Activated T-helper 1 cell treated with Interleukin-2 at 50 U/mL for 16 hours (primary cell): ENCODE measurements at places on chromosomes 16 and 17.
A peak's percentile ranks its signal among the peaks of the same experiment; 100 is the strongest.

DNA sequence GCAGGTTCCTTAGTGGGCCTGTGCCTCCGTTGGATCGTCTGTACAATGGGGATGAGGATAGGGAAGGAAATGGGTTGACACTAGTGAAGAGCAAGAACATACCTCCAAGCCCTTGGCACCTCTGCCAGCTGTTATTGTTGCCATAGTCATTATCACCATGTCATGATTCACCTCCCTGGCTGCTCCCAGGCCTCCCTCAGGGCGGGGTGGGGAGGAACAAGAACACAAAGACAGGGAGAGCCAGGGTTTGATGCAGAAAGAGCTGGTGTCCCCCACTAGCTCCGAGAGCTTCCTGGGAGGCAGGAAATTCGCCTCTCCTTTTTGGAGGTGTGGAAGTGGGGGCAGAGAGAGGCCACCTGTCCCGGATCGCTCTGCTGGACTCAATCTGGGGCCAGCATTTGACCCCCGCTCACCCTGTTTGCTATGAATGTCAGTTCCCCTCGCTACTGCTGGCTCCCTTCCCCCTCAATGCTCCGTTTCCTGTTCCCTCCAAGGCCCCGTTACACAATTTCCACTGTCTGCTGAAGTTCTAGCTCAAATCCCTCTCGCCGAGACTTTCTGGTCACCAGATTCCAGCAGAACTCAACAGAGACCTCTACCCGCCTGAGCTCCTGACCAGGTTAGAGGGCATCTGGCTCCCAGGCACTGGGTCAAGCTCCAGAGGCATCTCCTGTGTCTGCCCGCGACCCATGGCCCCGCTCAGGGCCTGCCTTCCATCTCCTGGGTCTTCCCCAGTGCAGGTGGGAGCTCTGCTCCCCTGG, 9.1 kb downstream of the TIMP2 start:
- no peak for DNase-seq

DNA sequence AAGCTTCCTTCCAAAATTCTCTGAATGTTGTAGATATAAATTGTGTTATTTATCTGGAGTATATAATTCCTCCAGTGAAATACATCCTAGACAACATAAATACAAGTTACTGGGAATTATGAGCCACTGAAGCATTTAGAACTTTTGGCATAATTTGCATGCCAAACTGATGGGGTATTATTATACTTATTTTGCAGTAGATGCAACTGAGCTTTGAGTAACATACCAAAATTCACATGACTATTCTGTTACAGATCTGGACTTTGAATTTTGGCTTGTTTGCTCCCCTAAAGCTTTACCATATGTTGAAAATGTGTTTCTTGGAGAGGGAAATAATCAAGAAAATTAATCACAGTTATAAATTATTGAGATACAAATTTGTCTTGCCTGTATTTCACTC, 372.5 kb downstream of the CDH11 start:
- DNase-seq = no peak

- DNase-seq = no peak
These were observed 5.7 kb downstream of the LLGL1 start for GRCh38 chr17:18231164-18231563.

DNA sequence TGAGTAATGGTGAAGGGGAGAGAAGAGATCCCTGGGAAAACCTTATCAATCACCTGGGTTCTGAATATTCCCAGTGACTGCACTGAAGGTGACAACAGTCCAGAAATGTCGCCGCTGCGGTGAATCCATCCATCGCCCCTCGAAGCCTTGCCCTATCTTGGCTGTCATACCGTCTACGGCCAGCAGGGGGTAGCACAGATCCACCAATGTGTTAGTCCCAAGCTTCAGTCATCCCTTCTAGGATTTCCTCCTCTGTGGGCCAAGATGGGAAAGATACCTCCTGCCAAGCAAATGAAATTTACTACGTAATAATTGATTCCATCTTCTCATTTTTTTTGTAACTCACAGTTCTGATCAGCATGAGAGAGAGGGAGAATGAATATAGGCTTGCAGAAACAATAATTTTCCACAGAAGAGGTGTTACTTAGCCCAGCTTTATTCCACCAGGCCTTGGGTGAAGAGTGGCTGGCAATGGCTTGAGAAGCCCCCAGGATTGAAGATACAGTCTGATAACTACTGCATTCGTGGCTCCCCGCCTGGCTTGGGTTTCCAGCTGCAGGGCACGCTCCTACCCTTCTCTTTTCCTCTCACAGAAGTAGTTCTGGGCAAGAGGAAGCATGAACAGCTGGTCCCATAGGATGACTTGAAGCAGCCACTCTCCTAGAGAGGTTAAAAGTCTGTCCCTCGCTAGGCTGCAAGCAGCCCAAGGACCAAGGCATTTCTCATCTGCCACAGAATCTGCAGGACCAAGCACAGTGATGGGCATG, 2.6 kb upstream of the FMNL1 start:
- DNase-seq = peak; percentile 71

DNA sequence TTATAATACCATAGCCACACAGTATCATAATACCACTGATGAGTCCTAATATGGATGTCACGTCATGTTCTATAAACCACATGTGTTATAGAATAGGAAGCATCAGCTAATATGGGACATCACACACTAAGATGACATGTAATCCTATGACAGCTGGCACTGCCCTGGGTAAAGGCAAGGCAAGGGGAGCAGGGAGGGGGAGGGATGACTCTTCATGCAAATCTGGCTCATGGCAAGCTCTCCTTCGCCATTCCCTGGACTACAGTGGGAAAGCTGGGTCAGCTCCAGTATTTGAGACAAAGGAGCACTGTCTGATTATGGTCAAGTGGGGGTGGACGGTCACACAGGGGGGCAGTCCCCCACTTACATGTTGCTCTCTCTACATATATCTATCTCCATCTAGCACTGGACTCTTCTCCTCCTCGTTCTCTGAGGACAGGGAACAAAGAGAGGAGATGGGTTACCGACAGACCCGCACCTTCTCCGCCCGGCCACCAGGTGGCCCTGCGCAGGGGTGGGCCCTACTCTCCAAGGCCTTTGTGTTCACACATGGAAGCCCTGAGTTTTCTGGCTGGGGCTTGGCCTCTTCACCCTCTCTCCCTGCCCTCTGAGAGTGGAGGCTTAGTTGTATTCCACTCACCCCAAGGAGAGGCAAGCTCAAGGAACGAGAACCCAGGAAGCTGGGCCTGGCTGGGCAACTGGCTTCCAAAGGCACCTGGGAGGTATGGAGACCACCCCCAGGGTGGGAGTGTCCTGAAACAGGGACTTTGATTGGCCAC, 23.4 kb upstream of the MPO start:
- peak; percentile 38 for DNase-seq

DNA sequence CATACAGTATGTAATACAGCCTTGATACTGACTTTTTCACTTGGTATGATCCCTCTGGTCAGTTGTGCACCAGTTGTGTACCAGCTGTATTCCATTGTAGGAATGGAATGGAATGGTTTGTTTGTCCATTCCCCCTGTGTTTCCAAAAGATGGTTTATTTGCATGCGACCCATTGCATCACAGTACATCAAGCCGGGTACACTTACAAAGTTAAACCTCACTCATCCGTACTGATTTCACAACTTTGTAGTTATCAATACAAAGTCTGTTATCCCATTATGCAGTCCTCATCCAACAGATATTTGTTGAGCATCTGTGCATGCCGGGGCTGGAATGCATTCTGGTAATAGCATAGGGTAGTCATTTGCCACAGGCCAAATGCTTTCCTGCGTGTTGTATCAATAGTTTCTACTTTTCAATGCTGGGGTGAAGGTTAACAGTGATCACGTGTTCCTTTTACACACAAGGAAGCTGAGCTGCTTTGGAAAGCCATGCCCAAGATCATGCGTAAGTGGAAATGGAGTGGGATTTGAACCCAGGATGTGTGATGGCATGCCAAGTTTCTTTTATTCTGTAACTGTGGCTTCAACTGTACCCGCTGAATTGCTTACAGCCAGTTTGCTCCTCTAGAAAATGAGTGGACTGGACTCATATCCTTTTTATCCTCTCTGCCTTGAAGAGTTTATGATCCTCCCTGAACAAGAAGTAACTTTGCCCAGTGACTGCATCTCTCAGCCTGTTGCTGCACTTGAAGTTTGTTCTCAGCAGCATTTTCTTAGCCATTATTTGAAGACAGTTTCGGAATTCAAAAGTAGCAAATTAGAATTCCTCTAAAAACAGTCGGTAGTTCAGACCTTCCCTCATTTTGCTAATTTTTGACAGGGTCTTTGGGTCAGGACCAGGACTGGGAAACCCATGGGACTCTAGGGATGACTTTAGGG, 228.5 kb downstream of the CCDC182 start:
- no peak for DNase-seq

DNA sequence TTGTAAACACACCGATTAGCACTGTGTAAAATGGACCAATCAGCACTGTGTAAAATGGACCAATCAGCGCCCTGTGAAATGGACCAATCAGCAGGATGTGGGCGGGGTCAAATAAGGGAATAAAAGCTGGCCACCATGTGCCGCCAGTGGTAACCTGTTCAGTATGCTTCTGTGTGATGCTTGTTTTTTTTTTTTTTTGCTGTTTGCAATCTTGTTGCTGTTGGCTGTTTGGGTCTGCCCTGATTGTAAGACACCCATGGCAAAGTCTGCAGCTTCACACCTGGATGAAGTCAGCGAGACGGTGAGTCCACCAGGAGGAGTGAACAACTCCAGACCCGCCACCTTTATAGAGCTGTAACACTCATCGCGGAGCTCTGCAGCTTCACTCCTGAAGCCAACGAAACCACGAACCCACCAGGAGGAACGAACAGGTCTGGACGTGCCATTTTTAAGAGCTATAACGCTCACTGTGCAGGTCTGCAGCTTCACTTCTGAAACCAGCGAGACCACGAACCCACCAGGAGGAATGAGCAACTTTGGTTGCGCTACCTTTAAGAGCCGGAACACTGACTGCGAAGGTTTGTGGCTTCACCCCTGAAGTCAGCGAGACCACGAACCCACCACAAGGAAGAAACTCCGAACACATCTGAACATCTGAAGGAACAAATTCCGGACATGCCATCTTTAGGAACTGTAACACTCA, 85.0 kb upstream of the MED9 start:
- DNase-seq = peak; percentile 21

- DNase-seq = no peak
These were observed 80.0 kb downstream of the CCDC182 start for GRCh38 chr17:57665128-57665527.

DNA sequence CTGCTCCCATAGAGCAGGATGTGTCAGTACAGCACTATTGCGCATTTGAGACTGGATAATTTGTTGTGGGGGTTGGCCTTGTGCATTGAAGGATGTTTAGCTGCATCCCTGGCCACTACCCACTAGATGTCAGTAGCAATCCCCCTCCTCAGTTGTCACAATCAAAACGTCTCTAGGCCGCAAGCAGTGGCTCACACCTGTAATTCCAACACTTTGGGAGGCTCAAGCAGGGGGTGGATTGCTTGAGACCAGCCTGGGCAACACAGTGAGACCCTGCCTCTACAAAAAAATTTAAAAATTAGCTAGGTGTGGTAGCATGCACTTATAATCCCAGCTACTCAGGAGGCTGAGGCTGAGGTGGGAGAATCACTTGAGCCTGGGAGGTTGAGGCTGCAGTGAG, 48.4 kb downstream of the CENPV start:
- DNase-seq = no peak

GRCh38 chr16:60073376-60073775, 1339.3 kb upstream of the GOT2 start:
- DNase-seq = no peak

GRCh38 chr17:82449883-82450356, 632 bp downstream of the CYBC1 start:
- no peak for DNase-seq

DNA sequence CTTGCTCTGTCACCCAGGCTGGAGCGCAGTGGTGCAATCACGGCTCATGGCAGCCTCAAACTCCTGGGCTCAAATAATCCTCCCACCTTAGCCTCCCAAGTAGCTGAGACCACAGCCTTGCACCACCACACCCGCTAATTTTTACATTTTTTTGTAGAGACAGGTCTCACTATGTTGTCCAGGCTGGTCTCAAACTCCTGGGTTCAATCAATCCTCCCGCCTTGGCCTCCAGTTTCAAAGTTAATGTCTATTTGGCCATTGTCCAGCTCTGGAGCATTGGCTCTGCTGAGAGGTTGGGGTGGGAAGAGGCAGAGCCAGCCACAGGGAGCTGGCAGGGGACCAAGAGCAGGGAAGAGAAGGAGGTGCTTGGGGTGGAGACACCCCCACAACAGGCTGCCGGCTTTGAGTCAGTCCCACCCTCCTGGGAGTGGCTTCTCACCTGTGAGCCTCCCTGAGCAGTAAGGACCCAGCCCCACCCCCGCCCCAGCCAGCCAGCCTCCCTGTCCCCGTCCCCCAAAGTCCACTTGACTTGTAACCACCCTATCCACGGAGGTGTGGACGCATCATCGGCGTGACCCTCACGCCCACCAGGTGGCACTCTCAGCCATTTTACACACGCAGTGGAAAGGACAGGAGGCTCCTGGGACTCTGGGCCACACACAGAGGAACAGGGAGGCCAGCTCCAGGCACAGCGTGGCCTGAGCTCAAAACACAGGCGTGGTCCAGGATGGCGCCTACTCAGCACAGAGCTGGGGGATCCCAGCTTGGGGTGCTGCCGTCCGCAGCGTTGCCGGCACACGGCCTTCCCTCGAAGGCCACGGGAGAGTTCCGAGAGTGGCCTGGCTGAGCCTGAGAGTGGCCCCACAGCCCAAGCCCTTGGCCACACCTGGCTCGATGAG, 22.8 kb upstream of the PVALEF start:
- DNase-seq = peak; percentile 24

- no peak for DNase-seq
These were observed 31.3 kb downstream of the ZCCHC14 start for GRCh38 chr16:87461466-87461991.

GRCh38 chr16:2173916-2174315, 18.3 kb downstream of the TRAF7 start:
- no peak for DNase-seq

DNA sequence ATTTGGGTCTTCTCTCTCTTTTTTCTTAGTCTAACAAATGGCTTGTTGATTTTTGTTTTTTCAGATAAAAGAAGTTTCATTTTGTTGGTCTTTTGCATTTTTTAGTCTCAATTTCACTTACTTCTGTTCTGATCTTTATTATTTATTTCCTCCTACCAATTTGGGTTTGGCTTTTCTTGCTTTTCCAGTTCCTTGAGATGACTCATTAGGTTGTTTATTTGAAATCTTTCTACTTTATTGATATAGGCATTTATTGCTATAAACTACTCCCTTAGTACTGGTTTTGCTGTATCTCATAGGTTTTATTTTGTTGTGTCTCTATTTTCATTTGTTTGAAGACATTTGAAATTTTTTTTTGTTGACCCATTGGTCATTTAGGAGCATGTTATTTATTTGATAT, 152.2 kb upstream of the MPHOSPH6 start:
- no peak for DNase-seq

- no peak for DNase-seq
These were observed 144.8 kb downstream of the ZFHX3 start for GRCh38 chr16:72903176-72903575.

GRCh38 chr17:79262624-79263023, 188.0 kb downstream of the ENGASE start:
- no peak for DNase-seq
